Stimulated activated CD4-positive, alpha-beta T cell treated with anti-CD3 and anti-CD28 coated beads, Interleukin-1b, Interleukin-23, amount 100 ng/mL, for 1 hour (primary cell): ENCODE measurements at places on chromosomes 12 and 14.

DNA sequence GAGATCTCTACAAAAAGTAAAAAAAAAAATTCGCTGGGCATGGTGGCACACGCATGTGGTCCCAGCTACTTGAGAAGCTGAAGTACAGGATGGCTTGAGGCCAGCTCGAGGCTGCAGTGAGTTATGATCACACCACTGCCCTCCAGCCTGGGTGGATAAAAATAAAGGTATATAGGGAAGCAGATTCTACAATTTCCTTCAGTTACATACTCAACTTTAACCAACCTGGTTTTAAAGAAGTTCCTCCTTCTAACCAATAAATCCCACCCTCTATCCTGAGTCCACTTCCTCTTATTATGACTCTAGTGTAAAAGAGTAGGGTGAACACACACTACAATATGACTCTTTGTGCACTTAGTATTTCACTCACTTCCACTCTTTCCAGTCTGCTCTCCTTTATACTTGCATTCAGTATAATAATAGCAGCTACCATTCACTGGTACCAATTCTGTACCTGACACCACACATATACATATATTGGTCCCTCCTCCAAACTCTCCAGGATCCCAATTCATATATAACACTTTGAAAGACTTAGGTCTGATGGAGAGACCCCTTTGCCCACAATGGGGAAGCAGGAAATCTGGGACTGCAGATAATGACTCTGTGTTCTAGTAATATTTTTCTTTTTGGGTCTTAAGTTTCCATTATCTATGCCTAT, 2.3 kb downstream of the ARF3 start:
- no peak for DNase-seq

DNA sequence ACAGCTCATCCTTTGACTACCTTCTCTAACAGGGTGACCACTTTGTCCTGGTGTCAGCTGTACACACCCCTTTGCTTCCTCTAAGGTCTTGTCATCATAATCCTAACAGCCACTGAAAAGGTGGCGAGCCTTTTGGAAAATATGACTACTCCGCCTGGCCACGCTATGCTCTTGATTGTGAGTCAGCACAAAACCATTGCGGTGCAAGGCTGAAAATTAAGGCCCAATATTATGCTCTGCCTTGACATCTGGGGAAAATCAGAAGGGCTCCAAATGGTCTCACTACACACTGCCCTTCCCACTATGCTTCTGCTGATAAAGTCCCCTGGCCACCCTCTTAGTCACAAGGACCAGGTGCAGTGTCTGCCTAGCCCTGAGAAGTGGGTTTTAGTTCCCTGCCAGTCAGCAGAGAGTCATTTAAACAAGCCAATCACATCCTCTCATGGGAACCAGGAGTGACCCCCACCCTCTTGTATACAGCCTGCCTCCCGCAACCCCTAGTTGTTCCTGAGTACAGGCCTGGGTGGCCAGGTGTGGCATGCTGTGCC, 34.3 kb downstream of the FGD6 start:
- DNase-seq = no peak

DNA sequence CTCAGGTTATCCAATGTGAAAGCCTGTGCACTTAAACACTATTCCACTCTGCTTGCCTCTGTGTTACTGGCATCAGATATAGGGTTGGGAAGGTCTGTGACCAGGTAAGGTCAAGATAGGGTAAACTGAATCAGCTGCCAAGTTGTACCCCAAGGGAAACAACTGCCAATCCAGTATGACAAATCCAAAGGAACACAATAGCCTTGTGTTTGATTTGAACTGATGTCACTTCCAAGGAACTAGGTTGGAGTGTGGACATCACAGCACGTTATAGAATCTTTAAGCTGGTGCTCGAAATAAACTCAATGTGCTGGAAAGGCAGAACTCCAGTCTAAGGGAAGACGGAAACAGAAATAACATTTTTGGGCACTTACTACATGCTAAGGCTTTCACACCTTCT, 223.4 kb upstream of the BTG1 start:
- no peak for DNase-seq

GRCh38 chr12:53336181-53336681, at the start of gene SP7:
Gene SP7, minus strand, starts transcription at chr12:53336354. Its CDS starts 708 bp downstream, at chr12:53335646.
- DNase-seq = no peak

DNA sequence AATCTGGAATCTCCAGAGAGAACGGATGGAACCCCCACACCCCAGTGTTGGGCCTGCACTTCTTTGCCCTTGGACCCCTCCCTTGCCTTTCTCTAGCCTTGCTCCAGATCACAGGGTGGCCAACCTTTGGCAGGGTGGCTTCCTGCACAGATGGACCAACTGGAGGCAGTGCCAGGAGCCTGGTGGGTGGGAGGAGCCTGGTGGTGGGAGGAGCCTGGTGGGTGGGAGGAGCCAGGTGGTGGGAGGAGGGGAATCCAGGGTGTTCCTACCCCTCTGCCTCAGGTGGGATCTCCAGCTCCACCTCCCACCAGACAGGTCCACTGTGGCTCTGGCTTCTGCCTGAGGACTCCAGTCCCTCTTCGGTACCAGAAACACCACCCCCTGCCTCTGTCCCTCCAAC, 15.0 kb upstream of the ORAI1 start:
- DNase-seq = no peak

DNA sequence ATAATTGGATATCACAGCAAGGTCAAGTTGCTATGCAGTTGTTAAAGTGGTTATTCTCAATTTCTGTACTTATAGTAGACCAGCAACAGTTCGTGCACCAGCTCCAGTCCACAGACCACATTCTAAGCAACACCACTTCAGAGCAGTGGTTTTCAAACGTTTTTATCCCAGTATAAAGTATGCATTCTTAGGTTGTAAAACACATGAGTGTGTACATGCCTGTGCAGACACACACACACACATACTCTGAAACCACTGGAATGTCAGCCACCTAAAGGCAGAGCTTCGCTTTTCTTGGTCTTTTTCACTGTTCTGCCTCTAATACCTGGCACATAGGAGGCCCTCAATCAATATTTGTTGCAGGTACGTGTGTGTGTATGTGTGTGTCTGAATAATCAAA, 22.2 kb upstream of the C12orf71 start:
- DNase-seq = no peak

- no peak for DNase-seq
These were observed 232.9 kb upstream of the CRY1 start for GRCh38 chr12:107326237-107326636.

DNA sequence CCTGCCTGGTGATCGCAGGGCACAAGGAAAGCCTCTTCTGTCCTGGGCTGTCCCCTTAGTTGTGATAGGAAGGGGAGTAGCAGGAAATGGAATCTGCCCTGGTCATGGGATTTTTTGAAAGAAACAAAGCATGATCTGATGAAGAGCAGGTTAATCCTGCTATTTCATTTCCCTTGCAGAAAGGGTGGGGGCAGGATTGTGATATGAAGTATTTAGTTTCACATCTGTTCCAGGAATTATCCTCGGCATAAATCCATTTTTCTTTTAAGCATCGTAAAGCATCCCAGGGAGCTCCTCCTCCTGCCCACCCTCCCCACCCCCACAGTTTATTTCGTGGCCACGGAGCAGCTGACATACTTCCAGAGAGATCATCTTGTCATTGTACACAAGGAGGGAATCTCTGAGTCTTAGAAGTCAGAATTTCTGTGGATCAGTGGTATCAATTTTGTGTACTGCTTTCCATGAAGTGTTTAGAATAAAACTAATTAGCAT, 53.1 kb downstream of the TGFB3 start:
- DNase-seq = no peak

DNA sequence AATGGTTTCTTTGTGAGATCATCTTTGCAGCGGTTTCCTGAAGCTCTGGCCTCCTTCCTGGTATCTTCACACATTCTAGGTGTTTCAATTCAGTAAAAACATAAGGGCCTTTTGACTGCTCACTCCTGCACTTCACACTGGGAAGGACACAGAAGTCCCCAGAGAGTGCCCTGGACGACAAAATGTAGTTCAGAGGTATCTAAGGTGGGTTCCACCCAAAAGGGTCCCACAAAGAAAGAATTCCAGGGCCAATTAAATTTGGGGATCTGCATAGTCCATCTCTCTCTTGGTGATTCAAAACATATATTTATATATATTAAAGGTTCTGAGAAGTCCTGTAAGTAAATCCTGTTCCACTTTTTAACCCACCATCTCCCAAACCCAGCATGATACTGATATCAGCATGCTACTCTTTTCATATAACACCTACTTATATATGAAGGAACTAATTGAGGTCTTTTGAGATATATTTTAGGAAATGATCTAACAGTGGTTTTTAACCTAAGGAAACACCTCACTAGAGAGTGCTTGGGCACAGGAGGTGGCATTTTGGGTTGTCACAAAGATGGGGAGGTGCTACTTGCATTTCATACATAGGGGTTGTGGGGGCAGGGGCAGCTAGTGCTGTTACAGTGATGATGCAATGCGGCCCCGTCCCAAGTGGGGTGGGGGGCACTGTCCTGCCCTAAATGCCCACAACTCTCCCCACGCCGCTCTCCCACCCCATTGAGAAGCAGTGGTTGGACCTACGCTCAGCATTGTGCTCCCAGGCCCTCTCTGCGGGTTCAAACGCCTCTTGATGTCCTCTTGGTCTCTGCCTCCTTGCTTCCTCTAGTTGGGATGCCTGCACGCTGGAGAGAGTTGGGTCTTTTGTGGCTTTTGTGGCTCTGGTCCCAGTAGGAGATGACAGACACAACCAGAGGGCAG, 109.4 kb downstream of the ARF6 start:
- no peak for DNase-seq

DNA sequence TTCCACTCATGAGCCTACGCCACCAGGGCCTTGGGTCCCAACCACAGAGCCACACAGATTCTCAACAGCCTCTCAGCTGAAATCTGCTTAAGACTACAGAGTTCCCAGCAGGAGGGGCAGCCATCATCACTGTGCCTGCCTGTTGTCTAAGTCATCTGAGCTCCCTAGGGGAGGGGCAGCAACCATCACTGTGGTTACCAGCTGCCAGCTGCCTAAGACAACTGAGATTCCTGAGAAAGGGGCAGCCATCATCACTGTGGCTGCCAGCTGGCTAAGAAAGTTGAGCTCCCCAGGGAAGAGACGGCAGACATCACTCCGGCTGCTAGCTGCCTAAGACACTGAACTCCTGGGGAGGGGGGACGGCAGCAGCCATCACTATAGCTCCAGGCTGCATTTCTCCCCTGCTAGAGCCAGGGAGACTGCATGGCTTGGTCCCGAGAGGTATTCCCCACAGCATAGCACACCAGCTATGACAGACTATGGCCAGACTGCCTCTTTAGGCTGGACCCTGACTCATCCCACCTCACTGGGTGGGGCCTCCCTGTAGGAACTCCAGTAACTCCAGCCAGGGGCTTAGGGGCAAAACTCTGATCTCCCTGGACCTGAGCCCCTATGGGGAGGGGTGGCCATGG, 37.2 kb upstream of the C14orf132 start:
- DNase-seq = no peak

GRCh38 chr12:46489951-46490388, 117.4 kb upstream of the SLC38A2 start:
- no peak for DNase-seq

DNA sequence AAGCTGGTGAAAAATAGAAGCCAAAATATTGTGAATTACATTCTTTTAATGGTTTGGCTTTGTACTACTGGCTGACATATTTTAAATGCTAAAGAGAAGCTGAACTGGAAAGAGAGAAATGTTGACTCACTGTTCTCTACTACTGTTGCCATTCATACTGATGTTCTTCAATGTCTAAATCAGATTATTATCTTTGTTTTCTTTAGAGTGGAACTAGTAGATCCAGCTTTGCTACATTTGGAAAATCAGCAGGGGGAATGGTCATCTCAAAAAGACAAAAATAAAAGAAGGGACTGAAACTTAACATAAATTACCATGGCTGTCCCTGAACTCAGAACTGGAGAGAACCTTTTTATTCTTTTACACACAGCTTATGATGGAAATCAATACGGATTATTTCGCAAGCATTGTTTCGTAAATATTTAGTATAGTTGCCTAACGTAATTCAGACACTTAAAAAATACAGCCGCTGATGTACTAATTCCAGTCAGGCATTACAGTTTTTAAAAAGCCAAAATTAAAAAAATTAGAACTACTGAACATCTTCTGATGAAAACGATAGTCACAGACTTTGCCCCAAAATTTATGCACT, 76.3 kb upstream of the OTX2 start:
- DNase-seq = no peak

- DNase-seq = no peak
These were observed 289.5 kb upstream of the E2F7 start for GRCh38 chr12:77354766-77355362.

DNA sequence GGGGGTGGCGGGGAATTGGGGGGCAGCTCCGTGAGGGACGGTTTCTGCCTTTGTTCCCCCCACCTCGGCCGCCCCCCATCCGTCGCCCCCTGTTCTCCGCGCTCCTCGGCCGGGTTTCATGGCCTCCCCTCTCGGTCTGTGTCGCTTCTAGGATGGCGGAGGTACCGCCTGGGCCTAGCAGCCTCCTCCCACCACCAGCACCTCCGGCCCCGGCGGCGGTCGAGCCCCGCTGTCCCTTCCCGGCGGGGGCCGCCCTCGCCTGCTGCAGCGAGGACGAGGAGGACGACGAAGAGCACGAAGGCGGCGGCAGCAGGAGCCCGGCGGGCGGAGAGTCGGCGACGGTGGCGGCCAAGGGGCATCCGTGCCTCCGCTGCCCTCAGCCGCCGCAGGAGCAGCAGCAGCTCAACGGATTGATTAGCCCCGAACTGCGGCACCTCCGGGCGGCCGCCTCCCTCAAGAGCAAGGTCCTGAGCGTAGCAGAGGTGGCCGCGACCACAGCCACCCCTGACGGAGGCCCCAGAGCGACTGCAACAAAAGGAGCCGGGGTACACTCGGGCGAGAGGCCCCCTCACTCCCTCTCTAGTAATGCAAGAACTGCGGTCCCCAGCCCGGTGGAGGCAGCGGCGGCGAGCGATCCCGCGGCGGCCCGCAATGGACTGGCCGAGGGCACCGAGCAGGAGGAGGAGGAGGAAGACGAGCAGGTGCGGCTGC, 575 bp downstream of the NAA30 start:
- DNase-seq = no peak

- DNase-seq = no peak
These were observed 83.7 kb downstream of the LMNTD1 start for GRCh38 chr12:25469368-25469767.

GRCh38 chr12:131448254-131448795, 262.6 kb upstream of the SFSWAP start:
- DNase-seq = no peak

DNA sequence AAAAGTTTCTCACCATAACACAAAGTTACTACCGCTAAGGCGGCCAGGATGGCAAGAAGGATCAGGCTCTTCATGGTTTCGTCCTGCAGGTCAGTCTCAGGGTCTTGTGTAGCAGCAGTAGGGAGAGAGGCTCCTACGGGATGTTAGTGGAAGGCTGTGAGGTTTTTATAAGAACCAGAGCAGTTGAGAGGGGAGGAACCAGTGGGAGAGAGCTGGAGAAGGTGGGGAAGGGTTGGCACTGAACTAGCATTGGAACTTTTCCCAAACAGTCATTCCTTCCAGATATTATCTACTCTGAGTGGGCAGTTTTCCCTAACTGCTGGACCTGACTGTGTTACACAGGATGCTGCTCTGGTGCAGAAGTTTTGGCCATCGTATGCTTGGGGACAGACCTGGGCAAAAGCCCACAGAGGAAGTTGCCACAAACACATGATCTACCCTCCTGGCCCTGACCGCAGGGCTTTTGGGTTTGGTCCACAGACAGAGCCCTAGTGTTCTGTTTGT, at the start of gene MGP:
MGP (minus strand) TSS at position 137 of the 504 bp plus-strand sequence; CDS start at position 74, 63 bp downstream.
- DNase-seq = no peak

- DNase-seq = no peak
These were observed 517.6 kb upstream of the TMEM132C start for GRCh38 chr12:127749416-127749815.
